Neural progenitor cell (in vitro differentiated cells): ENCODE measurements at places on chromosomes 4 and X.

DNA sequence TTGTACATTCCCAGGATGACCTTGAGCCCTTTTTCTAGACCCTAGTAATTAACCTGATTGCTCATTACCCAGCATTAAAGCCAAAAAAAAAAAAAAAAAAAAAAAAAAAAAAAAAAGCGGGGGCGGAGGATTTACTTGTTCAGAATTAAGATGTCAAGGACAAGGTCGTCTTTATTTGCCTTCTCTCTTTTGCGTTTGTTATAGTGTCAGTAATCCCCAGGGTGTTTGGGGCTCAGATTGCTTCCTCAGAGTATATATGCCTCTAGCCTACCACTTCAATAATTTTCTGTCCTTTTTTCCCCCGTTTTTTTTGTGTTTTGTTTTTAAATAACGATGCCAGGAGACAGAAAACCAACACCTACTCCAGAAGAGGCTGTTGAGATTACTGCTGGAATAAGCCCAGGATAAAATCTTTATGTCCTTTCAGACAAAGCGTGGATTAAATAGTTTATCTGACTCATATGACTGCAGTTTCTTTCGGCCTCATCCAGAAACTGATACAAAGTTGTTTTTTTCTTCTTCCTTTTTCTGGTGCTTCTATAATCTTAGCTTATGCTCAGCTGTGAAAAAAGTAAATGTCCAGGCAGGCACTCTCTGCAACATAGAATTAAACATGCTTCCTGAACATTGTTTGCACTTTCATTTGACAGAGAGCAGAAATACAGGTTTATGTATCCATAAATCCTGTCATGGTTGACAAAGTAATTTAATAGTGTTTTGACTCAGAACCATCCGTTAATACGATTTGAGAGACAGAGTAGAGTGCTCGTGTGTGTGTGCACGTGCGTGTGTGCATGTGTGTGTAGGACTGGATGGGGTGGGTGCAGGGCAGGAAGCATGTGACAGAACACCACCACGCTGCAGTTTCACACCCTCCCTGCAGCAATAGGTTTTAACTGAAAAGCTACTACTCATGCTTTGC, 138.6 kb downstream of the AFF1 start:
- no peak overlapping the region for H3K4me3 ChIP-seq
- H3K27me3 ChIP-seq = no peaks in the 10 kb centered on the region
- H3K4me1 ChIP-seq = peaks cover 32% of the 10 kb centered on the region
- H3K27ac ChIP-seq = no peak overlapping the region
- no peaks in the 10 kb centered on the region for H3K36me3 ChIP-seq

- H3K36me3 ChIP-seq = no peaks in the 10 kb centered on the region
- DNase-seq = no peak
- no peak overlapping the region for H3K27ac ChIP-seq
- H3K27me3 ChIP-seq = no peaks in the 10 kb centered on the region
- H3K4me3 ChIP-seq = no peak overlapping the region
- no peaks in the 10 kb centered on the region for H3K4me1 ChIP-seq
Measured at GRCh38 chrX:31053621-31054020, 18.2 kb downstream of the FTHL17 start.

- no peaks in the 10 kb centered on the region for H3K4me1 ChIP-seq
- DNase-seq = no peak
- no peak overlapping the region for H3K27ac ChIP-seq
- H3K36me3 ChIP-seq = no peaks in the 10 kb centered on the region
- no peak overlapping the region for H3K4me3 ChIP-seq
Measured at GRCh38 chr4:141180991-141181761, 39.5 kb upstream of the ZNF330 start.

- H3K4me3 ChIP-seq = no peak overlapping the region
- no peak overlapping the region for H3K27ac ChIP-seq
- H3K27me3 ChIP-seq = no peaks in the 10 kb centered on the region
Measured at GRCh38 chr4:5036239-5036638, 15.0 kb upstream of the STK32B start.

DNA sequence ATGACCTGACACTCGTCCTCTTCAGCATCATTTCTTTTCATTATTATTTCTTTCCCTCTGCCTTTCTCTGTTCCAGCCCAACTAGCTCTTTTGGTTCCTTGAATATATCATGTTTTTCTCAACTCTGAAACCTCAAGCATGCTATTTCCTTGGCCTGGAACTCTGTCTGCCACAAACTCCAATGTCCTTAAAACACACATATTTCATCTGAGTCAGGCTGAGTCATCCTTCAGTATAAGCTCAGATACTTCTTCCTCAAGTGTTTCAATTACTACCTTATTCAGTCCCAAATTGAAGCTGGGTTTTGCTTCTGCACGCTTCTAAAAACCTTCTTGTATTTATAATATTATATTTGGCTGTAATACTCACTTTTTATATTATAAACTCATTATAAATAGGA, 424.2 kb downstream of the PDGFC start:
- H3K4me1 ChIP-seq = no peaks in the 10 kb centered on the region
- DNase-seq = no peak

DNA sequence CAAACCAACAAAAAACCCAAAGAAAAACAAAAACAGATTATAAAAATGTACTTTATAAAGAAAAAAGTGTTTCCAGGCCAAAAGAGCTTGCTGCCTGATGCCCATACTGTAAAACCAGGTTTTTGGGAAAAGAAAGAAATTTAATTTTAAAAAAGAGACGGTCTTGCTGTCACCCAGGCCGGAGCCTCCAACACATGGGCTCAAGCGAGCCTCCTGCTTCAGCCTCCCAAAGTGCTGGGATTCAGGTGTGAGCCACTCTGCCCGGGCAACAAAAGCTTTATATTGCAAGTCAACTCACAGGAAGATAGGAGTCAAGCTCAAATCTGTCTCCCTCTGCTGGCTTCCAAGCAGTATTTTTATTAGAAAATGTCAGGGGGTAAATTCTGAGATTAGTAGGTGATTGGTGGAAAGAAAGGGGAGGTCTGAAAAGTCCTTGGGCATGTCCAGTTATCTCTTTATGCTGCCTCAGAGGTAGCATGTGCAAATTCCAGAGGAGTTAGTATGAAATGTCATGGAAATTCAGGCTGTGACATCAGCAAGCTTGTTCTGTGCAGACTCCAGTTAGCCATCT, 39.4 kb downstream of the MGST2 start:
- H3K27ac ChIP-seq = no peak overlapping the region
- DNase-seq = no peak
- peaks cover 1% of the 10 kb centered on the region for H3K4me1 ChIP-seq
- no peaks in the 10 kb centered on the region for H3K27me3 ChIP-seq

- no peak overlapping the region for H3K4me3 ChIP-seq
- no peak for DNase-seq
- no peaks in the 10 kb centered on the region for H3K4me1 ChIP-seq
- no peaks in the 10 kb centered on the region for H3K36me3 ChIP-seq
- H3K27ac ChIP-seq = no peak overlapping the region
Measured at GRCh38 chr4:151808542-151808941, 47.7 kb upstream of the GATB start.

DNA sequence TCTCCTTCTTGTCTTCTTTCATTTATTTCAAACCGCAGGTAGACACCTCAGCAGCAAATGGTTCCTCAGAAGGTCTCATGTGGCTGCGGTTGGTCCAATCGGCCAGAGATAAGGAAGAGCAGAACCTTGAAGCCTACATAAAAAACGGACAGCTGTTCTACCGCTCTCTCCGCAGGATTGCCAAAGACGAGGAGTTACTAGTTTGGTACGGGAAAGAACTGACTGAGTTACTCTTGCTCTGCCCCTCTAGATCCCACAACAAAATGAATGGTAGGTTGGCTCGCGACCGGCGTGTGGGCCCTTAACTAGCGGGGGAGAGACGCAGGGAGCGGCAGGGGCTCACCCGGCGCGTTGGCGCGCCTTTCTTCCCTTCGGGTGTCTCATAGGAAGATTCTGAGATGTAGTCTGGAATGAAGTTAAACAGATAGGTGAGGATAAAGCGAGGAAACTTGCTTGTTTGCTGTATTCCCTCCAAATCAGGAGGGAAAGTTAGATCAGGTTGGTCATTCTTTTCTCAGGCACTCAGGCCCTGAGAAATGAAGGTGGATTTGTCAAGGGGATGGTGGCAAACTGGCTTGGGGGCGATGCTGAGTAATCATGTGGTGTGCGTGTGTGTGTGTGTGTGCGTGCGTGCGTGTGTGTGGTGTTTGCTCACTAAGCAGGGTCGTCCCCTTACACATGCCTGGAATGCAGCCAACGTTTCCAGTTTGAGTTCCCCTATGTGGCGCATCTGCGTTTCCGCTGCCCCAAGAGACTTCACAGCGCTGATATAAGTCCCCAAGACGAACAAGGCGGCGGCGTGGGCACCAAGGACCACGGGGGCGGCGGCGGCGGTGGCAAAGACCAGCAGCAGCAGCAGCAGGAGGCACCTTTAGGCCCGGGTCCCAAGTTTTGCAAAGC, 4.2 kb downstream of the PRDM8 start:
- H3K36me3 ChIP-seq = no peaks in the 10 kb centered on the region
- peak; percentile 68 for DNase-seq
- H3K4me1 ChIP-seq = peaks cover 23% of the 10 kb centered on the region
- peak overlapping the region; percentile 46 for H3K4me3 ChIP-seq
